HL-60 (cell line): ENCODE measurements at places on chromosomes 7 and 10.
A peak's percentile ranks its signal among the peaks of the same experiment; 100 is the strongest.

DNA sequence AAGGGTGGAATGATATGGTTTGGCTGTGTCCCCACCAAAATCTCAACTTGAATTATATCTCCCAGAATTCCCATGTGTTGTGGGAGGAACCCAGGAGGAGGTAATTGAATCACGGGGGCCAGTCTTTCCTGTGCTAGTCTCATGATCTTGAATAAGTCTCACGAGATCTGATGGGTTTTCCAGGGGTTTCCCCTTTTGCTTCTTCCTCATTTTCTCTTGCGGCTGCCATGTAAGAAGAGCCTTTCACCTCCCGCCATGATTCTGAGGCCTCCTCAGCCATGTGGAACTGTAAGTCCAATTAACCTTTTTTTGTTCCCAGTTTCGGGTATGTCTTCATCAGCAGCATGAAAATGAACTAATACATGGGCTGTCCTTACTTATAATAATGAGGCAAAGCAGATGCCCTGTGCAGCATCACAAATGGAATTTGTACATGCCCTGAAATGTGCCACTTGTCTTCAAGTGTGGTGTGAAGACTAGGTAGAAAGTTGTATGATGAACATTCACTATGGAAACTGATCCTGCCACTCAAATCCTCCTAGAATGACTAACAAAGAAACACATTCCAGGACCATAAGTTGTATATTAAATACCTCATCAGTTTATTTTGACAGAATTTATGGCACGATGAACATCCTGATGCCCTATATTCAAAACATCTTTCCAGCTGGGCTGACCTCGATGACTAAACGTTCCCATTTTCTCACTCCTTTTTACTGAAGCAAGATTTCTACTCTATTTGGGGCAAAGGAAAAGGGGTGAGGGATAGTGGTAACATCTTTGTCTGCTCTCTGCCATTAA, 122.8 kb upstream of the CTTNBP2 start:
- DNase-seq: no peak

DNA sequence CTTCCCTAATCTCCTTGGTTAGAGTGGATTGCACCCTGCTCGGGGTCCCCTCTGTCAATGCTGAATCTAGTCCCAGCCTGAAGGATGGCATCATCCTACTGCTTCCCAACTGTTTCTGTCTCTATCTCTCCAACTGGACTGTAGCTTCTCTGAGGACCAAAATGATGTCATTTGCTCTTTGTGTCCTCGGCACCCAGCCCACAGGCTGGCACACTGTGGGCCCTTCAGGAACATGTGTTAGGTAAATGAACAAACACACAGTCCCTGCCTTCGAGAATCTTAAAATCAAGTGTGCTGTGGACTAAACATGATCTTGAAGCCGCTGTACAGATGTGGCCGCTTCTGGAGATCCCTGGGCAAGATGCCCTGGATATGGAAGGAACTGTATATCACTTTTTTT, 5.0 kb upstream of the CDH23 start:
- DNase-seq: no peak

DNA sequence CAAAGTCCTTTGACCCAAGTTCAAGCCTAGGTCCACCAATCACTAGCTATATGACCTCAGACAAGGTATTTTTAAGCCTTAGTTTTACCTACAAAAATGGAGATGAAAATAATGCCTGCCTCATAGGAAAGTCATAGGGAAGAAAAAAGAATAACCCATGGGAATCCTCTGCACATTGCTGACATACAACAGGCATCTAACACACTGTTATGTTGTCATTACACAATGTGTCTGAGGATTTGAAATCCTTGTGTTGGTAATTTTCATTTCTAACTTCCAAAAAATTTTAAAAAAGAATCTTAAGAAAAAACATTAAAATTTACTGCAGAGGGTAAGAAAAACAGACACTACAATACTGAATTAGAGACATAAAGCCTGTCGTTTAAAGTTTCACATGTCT, 5.7 kb downstream of the ANK3 start:
- no peak for DNase-seq

GRCh38 chr7:100604028-100604975, 2.1 kb downstream of the PCOLCE start:
- peak; percentile 58 for DNase-seq

DNA sequence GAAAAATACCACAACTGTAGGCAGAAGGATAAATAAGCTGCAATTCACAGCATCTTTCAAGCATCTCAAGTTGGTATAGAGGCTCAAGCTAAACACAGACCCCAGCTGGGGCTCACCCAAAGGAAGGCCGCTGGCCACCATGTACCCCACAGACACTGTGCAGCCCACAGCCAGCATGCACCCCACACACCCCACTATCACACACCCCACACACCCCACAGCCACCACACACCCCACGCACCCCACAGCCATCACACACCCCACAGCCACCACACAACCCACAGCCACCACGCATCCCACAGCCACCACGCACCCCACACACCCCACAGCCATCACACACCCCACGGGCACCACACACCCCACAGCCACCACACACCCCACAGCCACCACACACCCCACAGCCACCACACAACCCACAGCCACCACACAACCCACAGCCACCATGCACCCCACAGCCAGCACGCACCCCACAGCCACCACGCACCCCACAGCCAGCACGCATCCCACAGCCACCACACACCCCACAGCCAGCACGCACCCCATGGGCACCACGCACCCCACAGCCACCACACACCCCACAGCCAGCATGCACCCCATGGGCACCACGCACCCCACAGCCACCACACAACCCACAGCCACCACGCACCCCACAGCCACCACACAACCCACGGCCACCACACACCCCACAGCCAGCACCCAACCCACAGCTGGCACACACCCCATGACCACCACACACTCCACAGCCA, 214.7 kb downstream of the DNAJB6 start:
- no peak for DNase-seq

- no peak for DNase-seq
Observed at GRCh38 chr10:85778074-85778473, 588.5 kb downstream of the GRID1 start.

DNA sequence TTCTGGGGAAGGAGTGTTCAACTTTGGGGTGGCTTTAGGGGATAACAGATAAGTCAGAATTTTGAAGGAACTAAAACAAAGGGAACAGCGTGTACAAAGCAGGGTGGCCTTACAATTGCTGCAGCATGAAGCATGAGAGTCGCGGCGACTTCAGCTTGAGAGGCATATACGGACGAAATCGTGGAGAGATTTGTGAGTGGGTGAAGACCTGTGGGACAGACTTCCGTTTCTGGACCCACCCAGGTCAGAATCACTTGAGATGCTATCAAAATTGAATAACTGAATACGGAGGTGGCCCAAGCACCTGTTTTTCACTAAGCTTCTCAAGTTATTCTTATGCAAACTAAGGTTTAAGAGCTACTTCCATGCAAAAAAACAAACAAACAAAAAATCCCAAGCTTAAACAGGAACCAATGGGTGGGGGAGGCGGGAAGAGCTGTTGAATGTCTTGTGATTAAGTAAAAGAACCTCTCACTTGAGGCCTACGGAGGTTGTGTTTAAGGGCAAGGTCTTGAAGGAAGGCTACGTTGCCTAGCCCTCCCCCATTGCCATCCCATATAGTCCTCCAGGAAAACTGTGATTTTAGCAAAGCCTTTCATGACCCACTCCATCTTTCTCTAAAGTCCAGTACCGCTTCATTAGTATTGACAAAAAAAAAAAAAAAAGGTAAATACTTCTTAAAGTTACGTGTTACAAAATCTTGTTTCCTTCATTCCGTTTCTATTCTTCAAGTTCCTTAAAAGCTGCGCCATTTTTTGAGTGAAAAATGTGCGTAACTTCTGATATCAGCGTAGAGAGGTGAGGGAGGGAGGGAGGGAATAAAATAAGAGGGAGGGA, 1.3 kb upstream of the TRIM24 start:
- no peak for DNase-seq

DNA sequence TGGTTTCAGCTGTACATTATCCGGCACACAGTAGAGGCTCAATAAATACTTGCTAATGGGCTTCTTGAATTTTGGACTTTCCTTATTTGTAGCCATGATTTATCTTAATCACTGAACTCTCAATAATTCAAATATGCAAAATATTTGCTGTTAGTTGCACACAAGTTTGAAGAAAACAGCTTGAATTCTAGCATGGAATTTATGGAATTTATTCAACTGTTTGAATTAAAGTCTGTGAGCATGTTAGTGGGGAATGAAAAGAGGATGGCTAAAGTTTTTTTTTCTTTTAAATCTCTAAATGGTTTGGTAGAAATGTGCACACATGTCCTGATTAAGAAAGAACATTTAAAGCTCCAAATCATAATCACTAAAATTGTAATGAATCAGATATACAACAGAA, 42.5 kb downstream of the SIRT1 start:
- no peak for DNase-seq

DNA sequence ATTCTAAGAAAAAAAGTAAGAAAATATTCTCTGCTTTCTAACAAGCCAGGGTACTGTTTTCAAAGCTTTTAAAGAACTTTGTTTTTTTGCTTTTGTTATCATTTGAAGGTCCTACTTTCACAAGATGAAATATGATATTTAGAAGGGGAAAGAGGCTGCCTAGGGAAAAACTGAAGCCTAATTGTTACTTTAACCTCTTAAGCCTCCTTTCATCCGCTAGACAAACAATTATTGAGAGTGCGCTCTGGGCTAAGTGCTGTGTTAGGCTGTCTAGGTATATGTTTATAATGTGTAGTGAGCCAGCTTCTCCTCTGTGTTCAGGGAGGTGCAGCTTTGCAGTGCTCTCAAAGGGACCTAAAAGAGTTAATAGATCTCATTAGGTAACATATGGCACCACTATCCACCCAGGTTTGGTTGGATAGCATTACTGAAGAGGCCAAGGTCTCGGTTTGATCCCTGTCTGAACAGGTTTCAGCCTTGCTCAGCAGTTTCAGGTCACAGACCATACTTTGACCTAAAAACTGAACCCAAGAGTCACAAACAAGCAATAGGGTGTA, 17.9 kb downstream of the PDK4 start:
- DNase-seq: no peak

GRCh38 chr7:113289140-113289740, 170.9 kb upstream of the SMIM30 start:
- DNase-seq: peak; percentile 66

- no peak for DNase-seq
Observed at GRCh38 chr10:1739751-1740150, 2.4 kb upstream of the ADARB2 start.

DNA sequence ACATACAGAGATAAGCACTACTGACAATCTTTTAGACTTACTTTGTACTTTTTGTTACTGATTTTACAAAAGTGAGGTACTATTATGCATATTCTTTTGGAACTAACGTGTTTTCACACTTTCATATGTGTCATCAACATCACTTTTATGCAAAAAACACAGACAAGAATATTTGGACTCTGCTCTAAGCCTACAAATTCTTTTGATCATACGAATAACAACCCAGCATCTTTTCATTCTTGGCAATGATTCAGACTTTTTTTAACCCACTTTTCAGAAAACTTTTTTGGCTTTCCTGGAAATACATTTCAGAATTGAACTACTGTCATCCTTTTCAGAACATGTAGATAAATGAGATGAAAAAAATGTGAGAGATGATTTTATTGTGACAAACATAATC, 30.2 kb downstream of the USP6NL start:
- no peak for DNase-seq

DNA sequence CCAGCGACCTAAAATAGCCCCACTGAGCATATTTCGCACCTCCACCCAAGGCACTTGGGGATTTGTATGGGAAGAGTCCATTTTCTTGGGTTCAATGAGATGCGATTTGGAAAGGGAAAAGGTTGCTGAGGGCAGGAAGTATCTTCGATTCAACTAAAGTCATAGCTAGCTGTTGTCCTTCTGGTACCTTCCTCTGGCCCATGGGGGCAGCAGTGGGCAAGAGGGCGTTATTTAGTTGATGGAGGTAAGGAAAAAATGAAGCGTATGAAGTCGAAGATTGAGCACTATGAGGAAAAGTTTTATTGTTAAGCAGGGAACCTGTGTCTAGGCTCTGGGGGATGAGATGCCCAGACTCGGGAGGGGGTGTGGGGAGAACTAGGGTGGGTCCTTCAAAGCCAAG, 135.4 kb downstream of the EVX1 start:
- DNase-seq: no peak

DNA sequence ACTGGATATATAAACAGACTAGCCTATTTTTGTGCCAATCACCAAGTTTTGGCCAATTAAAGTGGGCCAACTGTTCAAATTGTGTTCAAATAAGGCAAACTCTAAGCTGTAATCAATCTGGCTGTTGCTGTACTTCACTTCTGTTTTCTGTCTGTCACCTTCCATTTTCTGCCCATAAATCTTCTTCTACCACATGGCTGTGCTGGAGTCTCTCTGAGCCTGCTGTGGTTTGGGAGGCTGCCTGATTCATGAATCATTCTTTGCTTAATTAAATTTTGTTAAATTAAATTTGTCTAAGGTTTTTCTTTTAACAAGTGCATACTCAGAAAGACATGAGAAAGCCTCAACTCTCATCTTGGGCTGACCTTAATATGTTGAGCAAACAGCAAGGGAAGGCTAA, 172.6 kb upstream of the VIPR2 start:
- DNase-seq: no peak

GRCh38 chr10:76769582-76769981, 868.0 kb downstream of the KCNMA1 start:
- no peak for DNase-seq

GRCh38 chr7:133540096-133540860, 287.4 kb downstream of the EXOC4 start:
- DNase-seq: no peak

DNA sequence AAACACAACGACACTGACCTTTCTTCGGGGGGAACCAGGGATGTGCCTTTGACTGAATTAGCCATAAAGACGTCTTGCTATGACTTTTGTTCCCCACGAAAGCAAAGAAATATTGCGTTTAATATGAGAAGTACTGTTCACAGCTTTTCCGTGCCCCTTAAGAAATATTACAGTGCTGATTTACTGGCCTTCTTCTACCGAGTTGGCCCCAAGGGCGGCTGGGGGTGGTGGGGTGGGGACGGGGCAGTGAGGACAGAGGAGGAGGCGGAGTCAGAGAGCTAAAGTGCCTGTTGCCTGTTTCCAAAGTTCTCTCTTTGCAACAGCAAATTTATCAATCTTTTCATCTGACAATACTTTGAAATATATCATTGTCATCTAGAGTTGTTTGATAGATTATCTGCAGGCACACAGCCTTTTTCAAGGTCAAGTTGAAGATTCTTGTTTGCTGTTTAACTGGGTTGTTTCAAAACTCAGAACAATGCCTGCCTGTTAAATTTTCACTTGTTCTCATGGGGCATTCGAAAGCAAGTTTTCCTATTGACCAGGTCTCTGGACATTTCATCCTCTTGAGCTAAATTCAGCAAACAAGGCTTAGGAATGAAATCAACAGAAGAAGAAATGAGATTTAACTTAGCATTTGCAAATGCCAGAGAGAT, 9.0 kb downstream of the PTF1A start:
- no peak for DNase-seq

GRCh38 chr7:44084701-44085100, 2.4 kb upstream of the POLM start:
- DNase-seq: no peak

- no peak for DNase-seq
Observed at GRCh38 chr7:4076701-4077294, 605.3 kb upstream of the FOXK1 start.

GRCh38 chr7:45662540-45663166, 88.5 kb downstream of the ADCY1 start:
- no peak for DNase-seq

- peak; percentile 86 for DNase-seq
Observed at GRCh38 chr10:49187950-49188761, at the start of gene TMEM273. Gene TMEM273, minus strand, starts transcription at chr10:49188391. Its CDS starts 55 bp downstream, at chr10:49188336.
